Stimulated activated CD8-positive, alpha-beta memory T cell treated with anti-CD3 and anti-CD28 coated beads, Interleukin-15, amount 100 ng/mL, for 48 hours (primary cell): ENCODE measurements at places on chromosomes 2 and 18.
A peak's percentile ranks its signal among the peaks of the same experiment; 100 is the strongest.

DNA sequence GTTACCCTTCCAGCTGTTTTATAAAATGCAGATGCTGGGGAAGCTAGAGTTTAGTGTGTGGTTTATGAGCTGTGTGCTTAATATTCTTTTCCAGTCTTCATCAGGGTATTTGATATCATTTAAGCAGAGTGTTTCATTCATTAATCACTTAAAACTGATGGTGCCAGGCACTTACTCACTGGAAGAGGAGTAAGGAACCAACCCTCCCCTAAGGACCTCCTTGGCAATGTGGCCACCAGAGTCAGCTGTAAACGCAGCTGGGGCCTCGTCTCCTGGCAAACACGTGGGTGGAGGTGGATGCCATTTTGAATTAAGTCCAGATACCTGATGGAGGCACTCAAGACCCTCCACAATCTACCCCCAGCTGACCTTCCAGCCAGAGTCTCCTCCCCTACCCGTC is 331.6 kb downstream of the CLIP4 start:
- no peak for DNase-seq

- no peak for DNase-seq
Observed at GRCh38 chr2:16332681-16333557, 332.7 kb downstream of the CYRIA start.

- DNase-seq = no peak
Observed at GRCh38 chr2:129882476-129882875, 97.0 kb upstream of the RAB6C start.

GRCh38 chr2:33168425-33168824 is 221.7 kb downstream of the LTBP1 start:
- no peak for DNase-seq

GRCh38 chr18:24731981-24732380 is 271.5 kb downstream of the HRH4 start:
- no peak for DNase-seq

- DNase-seq = no peak
Observed at GRCh38 chr2:145012214-145012670, 492.3 kb upstream of the ZEB2 start.

DNA sequence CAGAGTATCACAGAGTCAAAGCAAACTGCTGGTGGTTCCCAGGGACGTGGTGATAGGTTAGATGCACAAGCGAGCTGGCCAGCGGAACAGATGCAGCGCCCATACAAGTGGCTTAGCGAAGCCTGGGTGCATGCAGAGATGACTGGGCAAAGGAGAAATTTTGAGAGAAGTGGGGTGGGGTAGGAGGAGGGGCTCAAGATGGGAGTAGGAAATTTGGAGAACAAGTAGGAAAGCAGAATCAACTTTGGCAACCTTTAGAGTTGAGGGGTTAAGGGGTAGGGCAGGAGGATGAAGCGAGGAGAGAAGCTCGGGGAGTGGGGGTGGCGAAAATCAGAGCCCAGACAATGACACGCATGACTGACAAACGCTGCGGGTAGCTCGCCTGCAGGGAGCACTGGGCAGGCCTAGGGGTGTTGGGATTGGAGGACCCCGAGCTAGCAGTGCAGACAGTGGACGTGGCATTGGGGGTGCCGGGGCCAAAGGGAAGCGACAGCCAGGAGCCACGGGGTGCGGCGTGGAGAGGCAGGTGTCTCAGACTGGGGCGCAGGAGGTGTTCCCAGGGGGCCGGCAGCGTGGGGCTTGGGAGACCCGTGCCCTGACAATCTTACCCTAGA is 431 bp downstream of the FAM98A start:
- DNase-seq = peak; percentile 30

- DNase-seq = no peak
Observed at GRCh38 chr2:173760553-173760952, 204.6 kb downstream of the SP3 start.

DNA sequence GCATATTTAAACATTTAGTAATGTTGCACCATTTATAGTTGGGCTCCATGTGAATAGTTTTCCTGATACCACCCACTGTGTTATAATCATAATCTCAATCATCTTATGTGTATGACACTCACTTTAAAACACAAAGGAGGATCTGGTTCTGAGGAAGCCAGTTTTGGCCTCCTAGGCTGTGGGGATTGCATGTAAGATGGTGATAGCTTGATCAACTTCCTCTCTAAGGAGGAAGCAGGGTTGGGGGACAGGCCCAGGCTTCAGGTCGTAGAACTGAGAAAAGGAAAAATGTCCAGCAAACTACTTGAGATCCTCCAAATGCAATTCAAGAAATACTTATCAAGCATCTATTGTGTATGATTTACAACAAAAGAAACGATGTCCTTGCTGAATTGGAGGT is 4.9 kb upstream of the PPM1B start:
- DNase-seq = no peak
